ENCODE measurements at places on chromosomes 4 and X.

GRCh38 chr4:173337463-173337862 is 3.3 kb upstream of the HMGB2 start:
- no peak for DNase-seq

- no peak for DNase-seq
These were observed 2.8 kb downstream of the CMC4 start for GRCh38 chrX:155068165-155068564.

- DNase-seq = no peak
These were observed 11.6 kb downstream of the TXLNG start for GRCh38 chrX:16797841-16798240.

GRCh38 chr4:23369331-23369730 is 520.5 kb downstream of the PPARGC1A start:
- no peak for DNase-seq

GRCh38 chr4:183405303-183405702 is 39.1 kb upstream of the CDKN2AIP start:
- DNase-seq = no peak

GRCh38 chr4:123966990-123967769 is 570.6 kb downstream of the SPRY1 start:
- no peak for DNase-seq

- DNase-seq = no peak
These were observed 39.4 kb downstream of the ZBTB49 start for GRCh38 chr4:4329496-4329895.

DNA sequence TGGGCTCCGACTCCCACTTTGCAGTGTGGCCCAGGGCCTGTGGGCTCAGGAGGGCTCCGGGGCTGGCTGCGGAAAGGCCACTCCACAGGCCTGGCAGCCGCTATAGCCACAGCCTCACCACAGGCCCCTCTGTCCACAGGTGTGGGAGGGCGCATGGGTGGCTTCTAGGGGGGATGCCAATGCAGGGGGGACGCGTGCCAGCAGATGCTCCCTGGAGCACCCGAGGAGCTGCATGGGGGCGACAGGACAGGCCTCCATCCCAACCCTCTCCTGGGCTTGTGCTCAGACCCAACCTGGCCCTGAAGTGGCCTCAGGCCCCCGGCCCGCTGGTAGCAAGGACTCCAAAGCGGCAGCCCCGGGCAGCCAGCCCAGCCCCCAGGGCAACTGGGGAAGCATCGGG is 8.0 kb downstream of the BGN start:
- DNase-seq = no peak

DNA sequence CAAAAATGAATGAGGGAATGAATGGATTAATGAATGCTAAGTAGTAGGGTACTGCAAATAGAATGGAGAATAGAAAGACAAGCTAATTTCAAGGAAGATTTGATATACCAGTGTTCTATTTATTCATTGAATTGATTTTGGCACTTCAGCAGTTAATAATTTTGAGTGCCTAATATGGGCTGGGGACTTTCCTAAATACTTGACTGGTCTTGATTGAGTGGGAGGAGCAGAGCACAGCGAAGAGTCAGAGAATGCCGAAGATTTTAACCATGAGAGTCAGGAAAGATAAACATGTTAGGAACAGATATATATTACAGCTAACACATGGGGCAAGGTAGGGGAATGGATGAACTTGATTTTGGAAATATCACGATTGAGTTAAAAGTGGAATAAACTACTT is 10.6 kb downstream of the IL15 start:
- no peak for DNase-seq

- no peak for DNase-seq
These were observed 314.7 kb upstream of the ATOH1 start for GRCh38 chr4:93513851-93514250.

- DNase-seq = no peak
These were observed 13.5 kb upstream of the FOXO4 start for GRCh38 chrX:71082124-71082647.

DNA sequence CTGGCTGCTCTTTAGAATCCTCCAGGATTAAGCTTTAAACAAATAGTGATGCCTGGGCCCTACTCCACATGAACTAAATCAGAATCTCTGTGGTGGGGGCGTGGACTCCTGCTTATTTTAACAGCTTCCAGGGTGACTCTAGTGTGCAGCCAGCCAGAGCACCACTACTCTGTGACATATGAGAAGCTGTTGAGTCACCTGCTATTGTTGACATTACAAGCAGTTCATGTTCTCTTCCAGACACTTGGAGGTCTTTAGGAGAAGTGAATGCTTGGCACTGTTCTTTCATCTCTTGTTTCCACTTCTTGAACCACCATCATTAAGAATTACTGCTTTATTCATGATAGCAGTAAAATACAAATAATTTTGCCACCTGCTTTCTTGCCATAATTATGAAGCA is 426 bp upstream of the C4orf51 start:
- no peak for DNase-seq

DNA sequence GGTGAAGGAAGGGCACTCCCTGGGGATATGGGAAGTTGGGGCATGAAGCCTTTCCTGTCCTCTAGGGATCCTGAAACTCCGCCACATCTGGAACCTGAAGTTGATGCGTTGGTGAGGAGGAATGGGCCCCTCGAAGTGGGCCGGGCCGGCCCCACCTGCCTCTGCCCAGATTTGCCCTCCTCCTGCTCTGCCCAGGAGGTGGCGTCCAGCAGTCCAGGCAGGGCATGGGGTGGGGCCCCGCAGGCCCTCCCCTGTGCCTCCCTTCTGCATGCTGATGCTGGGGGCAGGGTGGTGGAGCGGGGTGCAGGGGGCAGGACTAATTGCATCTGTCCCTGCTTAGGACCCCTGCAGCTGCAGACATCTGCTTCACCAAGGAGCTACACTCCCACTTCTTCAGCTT is 1.8 kb downstream of the TAFAZZIN start:
- DNase-seq = no peak

GRCh38 chrX:11628399-11628798 is 37.3 kb downstream of the ARHGAP6 start:
- no peak for DNase-seq

- DNase-seq = no peak
These were observed 147.2 kb upstream of the DKK2 start for GRCh38 chr4:107183155-107183774.

DNA sequence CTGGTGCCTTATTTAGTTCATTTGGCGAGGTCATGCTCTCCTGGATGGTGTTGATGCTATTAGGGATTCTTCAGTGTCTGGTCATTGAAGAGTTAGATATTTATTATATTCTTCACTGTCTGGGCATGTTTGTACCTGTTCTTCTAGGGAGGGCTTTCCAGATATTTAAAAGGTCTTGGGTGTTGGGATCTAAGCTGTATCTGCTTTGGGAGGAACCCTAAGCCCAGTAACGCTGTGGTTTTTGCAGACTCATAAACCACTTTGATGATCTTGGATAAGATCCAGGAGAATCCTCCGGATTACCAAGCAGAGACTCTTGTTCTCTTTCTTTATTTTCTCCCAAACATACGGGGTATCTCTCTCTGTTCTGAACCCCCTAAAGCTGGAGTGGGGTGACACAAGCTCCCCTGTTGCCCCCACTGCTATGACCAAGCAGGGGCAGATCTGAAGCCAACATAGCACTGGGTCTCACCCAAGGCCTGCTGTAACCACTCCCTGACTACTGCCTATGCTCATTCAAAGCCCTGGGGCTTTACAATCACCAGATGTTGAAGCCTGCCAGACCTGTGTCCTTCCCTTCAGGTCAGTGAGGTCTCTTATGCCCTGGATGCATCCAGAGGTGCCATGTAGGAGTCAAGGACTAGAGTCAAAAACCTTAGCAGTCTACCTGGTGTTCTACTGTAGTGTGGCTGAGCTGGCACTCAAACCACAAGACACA is 187.6 kb downstream of the GUCY2F start:
- no peak for DNase-seq

DNA sequence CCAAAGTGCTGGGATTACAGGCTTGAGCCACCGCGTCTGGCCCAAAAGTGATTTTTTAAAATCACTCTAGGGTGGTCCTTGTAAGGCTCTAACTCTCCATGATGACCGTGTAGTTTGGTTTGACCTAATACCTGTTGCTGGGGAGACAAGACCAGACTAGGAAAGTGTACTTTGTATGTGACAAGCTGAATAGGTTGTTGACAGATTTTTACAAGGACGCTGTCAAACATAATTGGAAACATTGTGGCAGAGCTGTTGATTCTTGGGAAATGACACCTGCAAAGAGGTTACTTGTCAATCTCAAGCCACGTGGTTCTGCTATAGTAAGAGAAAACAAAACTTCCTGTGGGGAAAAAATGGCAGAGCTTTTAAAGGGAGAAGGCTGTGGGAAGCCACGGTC is 802.4 kb upstream of the HS3ST1 start:
- no peak for DNase-seq

- no peak for DNase-seq
These were observed 20.7 kb downstream of the HHIP start for GRCh38 chr4:144666539-144667175.

DNA sequence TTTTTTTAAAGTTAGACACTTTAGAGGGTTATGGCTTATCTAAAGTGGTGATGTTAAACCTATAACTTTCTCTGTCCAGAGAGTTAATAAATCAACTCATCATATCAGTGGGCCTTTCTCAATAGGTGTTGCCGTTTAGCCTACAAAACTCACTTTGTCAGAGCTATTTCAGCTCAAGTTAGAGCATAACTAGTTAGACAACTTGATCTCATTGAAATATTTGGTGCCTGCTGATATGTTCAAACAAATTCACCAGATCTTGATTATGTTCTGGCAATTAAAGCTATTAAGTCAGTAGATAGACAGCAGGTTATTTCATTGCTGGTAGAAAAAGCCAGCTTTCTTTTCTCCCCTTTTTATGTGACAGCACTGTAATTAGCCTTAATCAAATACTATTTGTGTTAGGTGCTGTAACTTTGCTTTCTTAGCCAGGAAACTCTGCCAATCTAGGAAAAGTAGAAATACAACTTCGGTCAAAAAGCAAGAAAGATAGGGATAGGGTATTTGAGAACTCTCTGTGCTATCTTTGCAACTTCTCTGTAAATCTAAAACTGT is 191.8 kb downstream of the MAML3 start:
- no peak for DNase-seq

DNA sequence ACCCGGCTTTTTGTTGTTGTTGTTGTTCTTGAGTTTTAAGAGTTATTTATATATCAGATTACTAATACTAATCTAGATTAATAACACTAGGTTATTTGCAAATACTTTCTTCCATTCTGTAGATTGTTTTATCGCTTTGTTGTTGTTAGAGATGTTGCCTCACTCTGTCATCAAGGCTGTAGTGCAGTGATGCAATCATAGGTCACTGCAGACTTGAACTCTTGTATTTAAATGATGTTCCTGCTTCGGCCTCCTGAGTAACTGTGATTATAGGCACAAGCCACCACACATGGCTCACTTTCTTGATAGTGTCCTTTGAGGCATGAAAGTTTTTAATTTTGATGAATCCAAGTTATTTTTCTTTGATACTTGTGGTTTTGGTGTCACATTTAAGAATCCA is 129.0 kb downstream of the VSIG4 start:
- DNase-seq = no peak

- DNase-seq = no peak
These were observed 227.1 kb upstream of the FTHL17 start for GRCh38 chrX:31298916-31299315.

DNA sequence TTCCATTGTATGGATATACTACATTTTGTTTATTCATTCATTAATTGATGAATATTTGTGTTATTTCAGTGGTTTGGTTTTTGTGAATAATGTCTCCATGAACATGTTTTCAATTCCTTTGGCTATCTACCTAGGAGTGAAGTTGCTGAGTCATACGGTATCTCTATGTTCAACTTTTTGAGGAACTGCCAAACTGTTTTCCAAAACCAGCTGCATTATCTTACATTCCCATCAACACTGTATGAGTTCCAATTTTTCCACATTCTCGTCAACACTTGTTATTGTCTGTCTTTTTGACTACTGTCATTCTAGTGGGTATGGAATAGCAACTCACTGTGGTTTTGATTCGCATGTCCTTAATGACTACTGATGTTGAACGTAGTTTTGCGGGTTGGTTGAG is 388.6 kb upstream of the MAGEB2 start:
- no peak for DNase-seq

DNA sequence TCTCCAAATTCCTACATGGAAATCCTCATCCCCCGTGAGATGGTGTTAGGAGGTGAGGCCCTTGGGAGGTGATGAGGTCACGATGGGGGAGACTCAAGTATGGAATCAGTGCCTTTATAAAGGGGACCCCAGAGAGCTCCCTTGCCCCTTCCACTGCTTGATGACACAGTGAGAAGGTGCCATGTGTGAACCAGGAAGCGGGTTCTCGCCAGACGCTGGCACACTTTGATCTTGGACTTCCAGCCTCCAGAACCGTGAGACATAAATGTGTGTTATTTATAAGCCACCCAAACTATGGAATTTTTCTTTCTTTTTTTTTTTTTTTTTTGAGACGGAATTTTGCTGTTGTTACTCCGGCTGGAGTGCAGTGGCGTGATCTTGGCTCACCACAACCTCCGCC is 237.6 kb downstream of the DHRSX start:
- no peak for DNase-seq

DNA sequence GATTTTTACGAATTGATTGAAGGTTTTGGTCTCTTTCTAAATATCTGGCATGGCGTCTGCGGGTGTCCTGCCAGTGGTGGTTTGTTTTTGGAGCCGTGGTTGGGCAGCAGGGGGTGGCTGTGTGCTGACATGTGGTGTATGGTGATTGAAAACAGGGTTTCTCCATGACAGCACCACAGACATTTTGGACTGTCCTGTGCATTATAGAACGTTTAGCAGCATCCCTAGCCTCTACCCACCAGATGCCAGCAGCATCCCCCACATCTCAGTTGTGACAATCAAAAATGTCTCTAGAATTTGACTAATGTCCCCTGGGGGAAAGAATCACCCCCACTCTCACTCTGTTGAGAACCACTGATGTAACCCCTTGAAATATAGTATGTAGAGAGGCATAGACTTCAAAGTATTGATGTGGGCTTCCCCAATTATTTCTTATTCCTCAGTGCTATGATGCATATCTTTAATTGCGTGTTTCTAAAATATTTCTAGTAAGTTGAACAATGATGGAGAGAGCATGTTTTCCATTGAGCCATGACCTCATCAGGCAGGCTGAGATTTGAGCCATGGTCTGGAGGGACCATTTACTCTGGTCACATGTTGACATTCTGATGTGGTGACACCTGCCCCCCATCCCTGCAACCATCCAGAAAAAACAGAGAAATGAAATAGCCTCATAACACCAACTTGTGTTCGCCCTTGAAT is 77.4 kb upstream of the MID1 start:
- DNase-seq = no peak

GRCh38 chr4:156295676-156296195 is 342.1 kb upstream of the CTSO start:
- DNase-seq = no peak

GRCh38 chr4:60682901-60683300 is 517.2 kb upstream of the ADGRL3 start:
- DNase-seq = no peak

DNA sequence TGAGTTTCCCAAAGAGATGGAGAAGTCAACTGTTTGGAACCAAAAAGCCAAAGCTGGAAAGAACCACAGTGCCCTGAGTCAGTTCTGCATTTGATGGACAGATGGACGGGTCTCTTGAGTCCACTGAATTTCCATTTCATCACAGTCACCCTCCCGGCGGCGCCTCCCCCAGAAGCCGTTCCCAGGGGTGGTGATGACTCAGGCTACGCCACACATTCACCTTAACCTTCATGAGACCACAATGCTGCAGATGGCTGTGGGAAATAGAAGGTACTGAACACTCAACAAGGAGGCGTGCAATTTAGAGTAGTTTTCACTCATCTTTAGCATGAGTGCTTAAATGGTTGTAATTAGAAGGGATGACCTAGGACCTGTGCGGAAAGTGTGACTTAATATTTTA is 61.3 kb downstream of the STOX2 start:
- DNase-seq = no peak
